Stimulated activated CD8-positive, alpha-beta memory T cell treated with anti-CD3 and anti-CD28 coated beads, Interleukin-4, amount 100 ng/mL, for 48 hours (primary cell): ENCODE measurements at places on chromosomes 5 and 9.

- no peak for DNase-seq
Observed at GRCh38 chr5:153816870-153817269, 221.8 kb downstream of the FAM114A2 start.

- DNase-seq: no peak
Observed at GRCh38 chr5:84816746-84817547, 432.3 kb upstream of the EDIL3 start.

DNA sequence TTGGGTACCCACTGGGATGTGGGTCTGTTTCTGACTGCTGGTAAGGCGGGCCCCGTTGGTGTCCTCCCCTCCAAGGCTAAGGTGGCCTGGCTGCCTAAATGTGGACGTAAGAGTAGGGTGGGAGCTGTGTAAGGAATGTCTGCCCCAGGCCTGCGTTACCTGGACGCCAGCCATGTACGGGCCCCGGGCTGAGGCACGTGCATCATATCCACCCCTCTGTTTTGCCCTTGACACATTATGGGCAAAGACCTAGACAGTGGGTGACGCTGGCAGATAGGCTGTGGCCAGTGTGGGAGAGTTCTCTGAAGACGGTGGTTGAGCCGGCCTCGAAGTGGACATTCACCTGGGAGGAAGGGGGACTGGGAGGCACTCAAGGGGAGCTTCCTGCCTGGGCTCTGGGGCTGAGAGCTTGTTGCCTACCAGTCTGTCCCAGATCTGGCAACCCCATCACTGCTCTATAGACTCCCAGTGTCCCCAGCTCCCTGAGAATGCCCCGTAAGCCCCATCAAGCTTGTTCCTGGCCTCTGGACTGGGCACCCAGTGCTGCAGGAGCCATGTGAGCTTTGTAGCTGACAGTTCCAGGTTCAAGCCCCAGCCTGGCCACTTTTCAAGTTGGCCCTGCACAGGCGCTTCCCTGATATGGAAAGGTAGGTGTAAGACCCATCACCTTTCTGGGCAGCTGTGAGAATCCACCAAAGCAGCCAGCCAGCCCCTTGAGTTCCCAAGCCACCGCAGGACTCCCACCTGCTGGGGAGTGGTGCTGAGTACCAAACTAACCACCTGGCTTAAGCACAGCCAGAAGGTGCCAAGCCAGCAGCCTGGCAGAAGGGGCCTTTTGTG is 3.2 kb upstream of the PRR7 start:
- no peak for DNase-seq

DNA sequence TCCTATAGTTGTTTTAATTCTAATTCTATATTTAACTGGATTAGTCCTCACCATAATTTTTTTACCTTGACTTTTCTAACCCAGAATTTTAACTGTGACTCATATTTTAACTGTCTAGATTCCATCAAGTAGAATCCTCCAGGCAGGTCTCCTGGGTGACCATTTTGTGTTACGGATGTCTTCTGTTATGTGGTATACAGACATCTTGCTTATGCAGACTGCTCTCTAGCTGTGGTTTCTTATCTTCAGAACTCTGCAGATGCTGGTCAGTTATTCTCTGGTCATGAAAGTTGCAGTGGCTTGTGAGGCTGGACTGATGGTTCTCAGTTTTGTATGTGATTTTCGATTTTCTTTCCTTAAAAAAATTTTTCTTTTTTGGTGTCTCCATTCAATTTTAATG is 139.4 kb downstream of the ATG10 start:
- DNase-seq: no peak

GRCh38 chr9:35203528-35203927 is 41.7 kb downstream of the UNC13B start:
- DNase-seq: no peak

DNA sequence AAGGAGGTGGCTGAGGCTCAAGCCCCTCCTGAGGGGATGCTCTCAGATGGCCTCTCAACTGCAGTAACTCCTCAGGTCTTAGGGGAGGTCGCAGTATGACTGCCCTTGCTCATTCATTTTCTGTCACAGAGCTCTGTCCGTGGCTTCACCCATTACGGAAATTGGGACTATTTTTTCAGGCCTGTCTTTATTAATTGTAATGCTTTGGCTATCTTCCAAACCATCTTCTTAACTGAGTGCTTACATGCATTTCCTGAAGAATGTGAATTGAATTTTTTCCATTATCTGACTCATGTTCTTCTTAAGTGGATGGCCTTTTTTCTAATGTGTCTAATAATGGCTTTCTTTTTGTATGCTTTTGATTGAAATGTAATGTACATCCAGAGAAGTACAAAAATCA is 36.4 kb upstream of the SV2C start:
- DNase-seq: no peak

DNA sequence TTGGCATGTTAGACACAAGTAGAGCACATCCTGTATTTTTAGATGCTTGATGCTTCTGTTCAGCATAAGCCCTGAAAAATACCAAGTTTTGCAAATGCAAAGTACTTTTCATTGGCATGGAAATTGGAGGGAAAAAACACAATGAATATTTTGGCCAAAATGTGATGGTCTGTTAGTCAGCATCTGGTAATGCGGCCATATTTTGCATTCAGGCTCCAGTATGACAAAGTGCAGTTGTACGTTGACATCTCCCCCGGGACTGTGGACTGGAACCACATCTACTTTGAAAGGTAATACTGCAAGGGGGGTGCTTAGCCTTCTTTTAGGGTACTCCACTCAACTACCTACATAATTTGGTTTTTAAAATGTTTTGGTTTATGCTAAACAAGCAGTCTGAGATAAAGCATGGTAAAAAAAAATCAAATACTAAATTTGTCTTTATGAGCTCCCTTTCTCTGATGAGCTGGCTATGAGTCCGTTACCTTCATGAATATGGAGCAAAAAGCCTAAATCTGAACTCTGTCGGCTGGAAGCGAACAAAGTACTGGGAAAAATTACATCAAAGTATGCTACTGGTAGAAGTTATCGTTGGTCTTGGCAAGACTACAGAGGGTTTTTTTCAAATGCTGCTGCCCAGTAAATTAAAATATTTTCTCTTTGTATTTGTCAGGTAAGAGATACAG is 297.0 kb downstream of the ARHGEF28 start:
- no peak for DNase-seq
